ENCODE measurements at places on chromosomes 1 and 21.
A peak's percentile ranks its signal among the peaks of the same experiment; 100 is the strongest.

DNA sequence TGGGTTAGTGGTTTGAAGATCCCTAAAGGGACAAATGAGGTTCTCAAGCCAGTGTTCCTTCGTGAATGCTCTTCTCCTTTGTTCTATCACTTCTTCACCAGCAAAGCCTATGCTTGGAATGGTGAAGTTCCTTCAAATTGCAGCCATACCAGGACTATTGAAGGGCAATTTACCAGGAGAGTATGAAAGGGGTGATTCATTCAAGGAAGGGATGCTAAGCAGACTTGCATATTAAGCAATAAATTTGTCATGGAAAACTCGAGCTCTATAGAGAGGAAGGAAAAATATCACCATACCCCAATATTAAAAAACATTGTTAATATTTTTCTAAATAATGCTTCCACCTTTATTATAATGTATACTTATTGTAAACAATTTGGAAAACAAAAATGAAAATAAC is 9.3 kb upstream of the TSNAX start:
- DNase-seq, result peak; percentile 21

- peak; percentile 79 for DNase-seq
Observed at GRCh38 chr1:57473448-57473847, 49.6 kb upstream of the DAB1 start.

- peak; percentile 82 for DNase-seq
Observed at GRCh38 chr1:224635356-224635755, 19.2 kb downstream of the CNIH3 start.

DNA sequence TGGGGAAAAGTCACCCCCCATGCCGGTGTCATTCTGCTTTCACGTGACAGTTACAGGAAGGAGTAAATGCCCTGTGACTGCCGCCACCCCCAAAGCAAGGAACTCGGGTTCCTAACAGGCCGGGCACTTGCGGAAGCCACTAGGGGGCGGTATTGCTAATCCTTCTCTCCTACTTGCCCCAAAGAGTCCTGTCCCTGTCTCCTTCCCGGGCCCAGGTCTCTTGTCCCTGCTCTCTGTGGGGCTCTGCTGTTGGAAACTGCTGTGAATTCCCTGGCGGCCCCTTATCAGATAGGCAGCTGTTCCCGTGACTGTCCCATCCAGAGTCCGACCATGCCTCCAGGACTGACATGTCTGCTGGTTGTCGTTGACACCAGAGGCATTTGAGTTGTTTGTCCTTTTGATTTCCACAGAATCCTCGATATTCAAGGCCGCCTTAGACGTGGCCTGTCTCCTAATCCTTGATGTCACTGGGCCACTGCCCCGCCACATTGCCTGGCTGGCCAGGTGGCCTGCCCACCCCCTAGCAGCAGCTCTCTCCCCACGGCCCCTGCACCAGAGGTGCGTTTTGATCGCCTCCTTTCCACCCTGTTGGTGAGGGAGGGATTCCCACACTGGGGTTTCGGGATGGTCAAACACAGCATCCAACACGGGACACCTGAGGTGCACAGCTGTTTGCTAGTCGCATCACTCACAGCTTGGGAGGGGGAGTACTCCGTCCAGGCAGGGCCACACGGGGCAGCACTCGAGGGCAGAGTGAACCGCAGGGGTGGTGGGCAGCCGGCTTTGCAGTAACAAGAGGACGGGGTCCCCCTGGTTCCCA is 37.3 kb downstream of the CHAF1B start:
- peak; percentile 62 for DNase-seq

DNA sequence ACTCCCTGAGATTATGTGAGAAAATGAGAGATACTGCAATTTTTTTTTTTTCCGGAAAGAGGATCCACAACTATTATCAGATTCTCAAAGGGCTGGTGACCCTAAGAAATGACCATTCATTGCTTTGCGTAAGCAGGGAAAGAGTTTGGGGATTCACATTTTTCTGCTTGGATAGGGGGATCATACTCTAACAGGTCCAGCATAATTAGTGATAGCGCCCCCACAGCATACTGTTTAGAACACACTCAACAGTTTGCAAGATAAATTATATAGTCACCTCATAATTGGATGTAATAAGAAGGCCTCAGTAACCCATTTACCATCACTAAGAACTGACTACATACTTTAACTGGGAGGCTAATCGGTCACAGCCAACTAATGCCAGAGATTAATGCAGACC is 1.9 kb downstream of the CCT3 start:
- no peak for DNase-seq

GRCh38 chr1:84736944-84737343 is 46.7 kb upstream of the SSX2IP start:
- DNase-seq, result no peak

DNA sequence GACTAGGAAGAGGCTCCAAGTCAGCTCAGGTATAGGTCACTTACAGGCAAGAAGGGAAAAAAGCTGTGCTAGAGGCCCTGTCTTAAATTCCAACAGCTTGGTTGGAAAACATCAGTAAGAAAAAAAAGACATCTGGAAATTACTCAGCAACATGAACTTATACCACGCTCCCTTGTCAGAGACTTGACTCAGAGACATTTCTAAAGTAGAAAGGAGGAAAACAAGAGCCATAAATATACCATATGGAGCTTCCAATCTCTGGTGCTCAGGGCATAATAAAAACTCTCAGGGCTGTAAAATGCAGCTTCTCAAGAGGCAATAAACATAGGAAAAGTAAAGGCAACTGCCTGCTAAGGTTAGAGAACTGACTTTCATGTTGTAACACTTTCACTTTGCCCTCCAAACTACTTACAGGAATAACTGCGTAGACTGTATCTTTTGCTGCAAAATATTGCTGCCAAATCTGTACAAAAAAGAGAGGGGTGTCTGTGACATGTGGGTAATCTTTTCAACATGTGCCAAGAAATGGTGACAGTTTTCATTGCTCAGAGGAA is 14.7 kb downstream of the ATPAF1 start:
- DNase-seq, result peak; percentile 17

GRCh38 chr21:41887667-41888066 is 8.5 kb upstream of the PRDM15 start:
- DNase-seq, result no peak

- DNase-seq, result no peak
Observed at GRCh38 chr1:71783071-71783470, 499.3 kb downstream of the NEGR1 start.

GRCh38 chr1:231183639-231184590 is 22.1 kb downstream of the TRIM67 start:
- no peak for DNase-seq

DNA sequence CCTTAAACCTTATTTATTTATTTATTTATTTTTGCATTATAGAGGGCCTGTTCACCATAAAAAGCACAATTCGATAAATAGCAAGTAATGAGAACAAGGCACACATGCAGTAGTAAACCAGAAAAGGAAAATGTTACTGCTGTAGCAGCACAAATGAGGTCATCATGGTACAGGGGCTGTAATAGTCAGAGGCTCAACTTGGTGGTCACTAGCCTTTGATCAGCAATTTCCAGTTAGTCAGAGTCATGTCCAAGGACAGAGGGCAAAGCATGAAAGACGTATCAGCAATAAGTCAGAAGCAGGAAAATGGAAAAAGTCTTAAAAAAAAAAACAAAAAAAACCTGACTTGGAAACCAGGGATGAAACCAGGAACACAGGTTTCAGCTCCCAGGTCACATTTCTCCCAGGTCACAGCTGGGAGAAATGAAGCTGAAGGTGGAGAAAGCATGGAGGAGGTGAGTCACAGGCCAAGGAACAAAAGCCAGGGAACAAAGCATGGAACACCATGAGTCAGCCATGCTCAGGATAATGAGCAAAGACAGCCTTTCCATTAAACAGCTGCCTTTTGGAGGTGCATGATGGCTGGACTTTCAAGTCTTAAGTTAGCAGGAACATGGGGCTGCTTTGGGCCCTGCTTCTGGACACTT is 556.3 kb downstream of the LTN1 start:
- peak; percentile 79 for DNase-seq

DNA sequence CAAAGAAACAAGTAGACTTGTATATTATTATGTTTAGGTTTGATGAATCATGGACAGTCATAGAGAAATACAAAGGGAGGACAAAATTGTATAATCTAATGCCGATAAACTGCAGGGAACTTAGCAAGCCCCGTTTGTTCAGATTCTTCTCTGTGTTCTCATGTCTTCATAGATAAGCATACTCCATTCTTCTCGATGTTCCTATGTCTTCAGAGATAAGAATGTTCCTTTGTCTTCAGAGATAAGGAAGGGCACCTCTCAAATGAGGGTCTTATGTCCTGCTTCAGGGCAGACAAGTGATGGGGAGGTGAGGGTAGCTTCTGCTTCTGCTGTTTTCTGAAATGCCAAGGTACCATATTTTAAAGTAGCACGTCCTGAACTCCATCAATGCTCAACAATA is 19.7 kb upstream of the TADA1 start:
- no peak for DNase-seq

GRCh38 chr1:87331365-87332241 is 2.9 kb downstream of the LMO4 start:
- DNase-seq, result peak; percentile 67

- DNase-seq, result peak; percentile 36
Observed at GRCh38 chr1:98045767-98046641, 125.2 kb upstream of the DPYD start.

DNA sequence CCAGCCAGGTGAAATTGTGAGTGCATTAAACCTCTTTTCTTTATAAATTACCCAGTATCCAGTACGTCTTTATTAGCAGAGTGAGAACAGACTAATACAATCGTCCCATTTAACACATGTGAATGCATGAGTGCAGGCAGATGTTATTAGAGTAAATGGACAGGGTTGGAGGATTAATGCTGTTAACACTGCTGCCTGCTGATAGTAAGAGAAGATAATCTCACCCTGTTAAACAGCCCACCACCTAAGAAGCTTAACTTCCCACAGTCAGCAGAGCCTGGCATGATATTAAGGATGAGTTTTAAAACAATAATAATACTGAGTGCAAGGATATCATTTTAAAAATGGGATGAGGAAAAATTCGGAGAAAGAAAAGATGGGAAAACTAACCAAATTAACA is 181.4 kb upstream of the LHX8 start:
- DNase-seq, result no peak

DNA sequence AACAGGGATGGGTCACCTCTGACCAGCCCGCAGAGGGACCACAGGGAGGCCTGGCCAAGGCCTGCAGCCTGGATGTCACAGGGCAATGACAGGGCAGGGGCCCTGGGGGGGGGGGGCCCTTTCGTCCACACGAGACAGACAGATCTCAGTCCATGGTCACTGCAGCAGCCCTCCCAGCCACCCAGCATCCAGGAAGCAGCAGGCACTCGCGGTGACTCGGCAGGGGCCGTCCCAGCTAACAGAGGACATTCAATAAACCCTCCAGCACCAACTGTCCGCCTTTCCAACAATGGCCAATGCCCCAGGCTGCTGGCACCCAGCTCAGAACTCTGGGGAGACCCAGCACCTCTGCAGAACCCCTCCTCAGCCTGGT is 32.9 kb downstream of the MEGF6 start:
- no peak for DNase-seq

DNA sequence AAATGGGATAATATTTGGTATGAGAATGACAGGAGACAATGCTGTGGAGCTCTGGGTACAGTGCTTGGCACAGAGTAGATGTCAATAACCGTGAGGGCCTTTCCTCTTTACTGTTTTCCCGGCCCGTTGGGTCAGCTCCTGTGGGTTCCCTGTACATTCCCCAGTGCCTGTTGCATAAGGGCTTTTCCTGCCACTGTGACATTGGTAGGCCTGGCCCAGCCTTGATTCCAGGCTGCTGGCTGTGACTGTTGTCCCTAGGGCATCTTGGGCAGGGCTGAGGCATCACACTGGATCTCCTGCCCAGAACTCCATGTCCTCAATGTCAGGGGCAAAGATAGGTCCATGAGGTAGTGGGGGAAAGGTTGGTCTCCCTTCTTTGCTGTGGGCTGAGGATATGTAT is 25.8 kb upstream of the MYCL start:
- no peak for DNase-seq

GRCh38 chr21:41407541-41408460 is 18.2 kb upstream of the MX1 start:
- DNase-seq, result no peak

Measured in fibroblast of upper back skin (primary cell).